Smooth muscle cell of the coronary artery (primary cell): ENCODE measurements at places on chromosomes 1 and 21. TPM values are rescaled to one million over a fixed set of nuclear protein-coding genes. Genes with fewer than 3 reads are reported as not detected.

OR2T35 gene
- not detected in 2 replicates for total RNA-seq

PLA2G5 gene
- 1.4 and 3.0 TPM in 2 replicates for total RNA-seq

SASS6 gene
- total RNA-seq, result 0.35 and 1.9 TPM in 2 replicates

BMP8B gene
- under 0.01 TPM in 1 of 2 replicates, not detected in the other for total RNA-seq

CCDC181 gene
- 0.38 TPM in 1 of 2 replicates, not detected in the other for total RNA-seq

LEFTY2 gene
- 0.08 TPM in 1 of 2 replicates, not detected in the other for total RNA-seq

AIM2 gene
- not detected in 2 replicates for total RNA-seq

GNAT2 gene
- 0.38 TPM in 1 of 2 replicates, not detected in the other for total RNA-seq

ITLN2 gene
- 0.82 and 1.5 TPM in 2 replicates for total RNA-seq

TDRKH gene
- 0.47 and 2.0 TPM in 2 replicates for total RNA-seq

SH3BP5L gene
- total RNA-seq, result 22.6 and 26.7 TPM in 2 replicates

OR6K3 gene
- not detected in 2 replicates for total RNA-seq

S1PR1 gene
- total RNA-seq, result 2.5 and 7.4 TPM in 2 replicates

ELF3 gene
- 0.45 TPM in 1 of 2 replicates, not detected in the other for total RNA-seq

SEC16B gene
- 1.2 and 2.9 TPM in 2 replicates for total RNA-seq

DNAJC28 gene
- 0.12 and 1.4 TPM in 2 replicates for total RNA-seq

NOS1AP gene
- total RNA-seq, result 0.08 TPM in 1 of 2 replicates, not detected in the other

ACKR1 gene
- total RNA-seq, result not detected in 2 replicates

SYPL2 gene
- 1.8 TPM in 1 of 2 replicates, not detected in the other for total RNA-seq

FAM177B gene
- total RNA-seq, result not detected in 2 replicates

BCL2L15 gene
- 0.08 TPM in 1 of 2 replicates, not detected in the other for total RNA-seq
